ENCODE measurements at places on chromosomes 13 and 19. TPM values are rescaled to one million over a fixed set of nuclear protein-coding genes. Genes with fewer than 3 reads are reported as not detected.

PCP2 gene
- 0.26 TPM for total RNA-seq

FFAR3 gene
- not detected for total RNA-seq

PSG7 gene
- total RNA-seq = 0.05 TPM

ZNF181 gene
- total RNA-seq = 10.4 TPM

FPR3 gene
- total RNA-seq = not detected

ZNF792 gene
- total RNA-seq = 2.2 TPM

WDR62 gene
- 30.3 TPM for total RNA-seq

RGL3 gene
- total RNA-seq = 1.9 TPM

MYBPC2 gene
- total RNA-seq = 0.02 TPM

FFAR2 gene
- not detected for total RNA-seq

TSKS gene
- total RNA-seq = not detected

SOX1 gene
- not detected for total RNA-seq

KCNN4 gene
- total RNA-seq = 66.7 TPM

PDX1 gene
- total RNA-seq = 0.08 TPM

PINLYP gene
- total RNA-seq = 0.19 TPM

CYP4F2 gene
- total RNA-seq = 0.22 TPM

NOVA2 gene
- 0.12 TPM for total RNA-seq

FGF14 gene
- total RNA-seq = not detected

MEIOSIN gene
- 0.06 TPM for total RNA-seq

ELAVL3 gene
- 0.07 TPM for total RNA-seq

DUS3L gene
- 35.2 TPM for total RNA-seq

SLC15A1 gene
- 0.03 TPM for total RNA-seq

SERPINE3 gene
- total RNA-seq = not detected

SMIM44 gene
- total RNA-seq = not detected

SPART gene
- total RNA-seq = 24.6 TPM

F7 gene
- total RNA-seq = 0.15 TPM

ZNF491 gene
- not detected for total RNA-seq

IL27RA gene
- total RNA-seq = 10.7 TPM

C19orf73 gene
- 1.9 TPM for total RNA-seq

HCN2 gene
- 35.3 TPM for total RNA-seq

COL4A1 gene
- 83.2 TPM for total RNA-seq

KLF5 gene
- 46.3 TPM for total RNA-seq

SULT2A1 gene
- total RNA-seq = not detected

ODAD3 gene
- 1.4 TPM for total RNA-seq

ZNF71 gene
- total RNA-seq = 9.8 TPM

LHB gene
- total RNA-seq = not detected

CD79A gene
- total RNA-seq = 1.3 TPM

ZNF653 gene
- 3.7 TPM for total RNA-seq

ASF1B gene
- 32.6 TPM for total RNA-seq

N4BP2L2 gene
- 25.9 TPM for total RNA-seq
